H9 (cell line): ENCODE measurements at places on chromosomes 7 and 10. TPM values are rescaled to one million over a fixed set of nuclear protein-coding genes. Genes with fewer than 3 reads are reported as not detected.

The ATOH7 gene
- total RNA-seq = 0.20 and 0.29 TPM in 2 replicates

The MINDY4 gene
- 2.6 and 3.1 TPM in 2 replicates for total RNA-seq

The XRCC2 gene
- total RNA-seq = 21.1 and 22.8 TPM in 2 replicates

The SUV39H2 gene
- 59.7 and 62.6 TPM in 2 replicates for total RNA-seq

- no peak for DNase-seq
These were observed 126.4 kb upstream of the MDFIC start for GRCh38 chr7:114795475-114795874.

DNA sequence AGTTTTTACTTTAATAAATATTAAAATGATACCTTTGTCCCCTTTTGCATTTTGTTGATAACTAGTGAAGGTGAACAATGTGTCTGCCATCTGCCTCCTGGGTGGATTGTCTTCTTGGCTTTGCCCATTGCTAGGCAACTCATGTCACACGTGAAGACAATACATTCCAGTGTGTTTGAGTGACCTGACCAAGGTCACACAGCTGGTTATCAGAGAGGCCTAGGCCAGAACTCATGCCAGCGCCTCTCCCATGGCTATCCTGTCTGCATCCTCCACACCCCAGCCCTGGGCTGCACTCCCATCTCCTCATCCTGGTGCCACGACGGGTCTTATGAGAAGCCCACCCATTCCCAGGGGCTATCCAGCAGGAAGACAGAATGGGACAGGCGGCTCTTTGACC lies 108.7 kb downstream of the PLCE1 start:
- no peak for DNase-seq

DNA sequence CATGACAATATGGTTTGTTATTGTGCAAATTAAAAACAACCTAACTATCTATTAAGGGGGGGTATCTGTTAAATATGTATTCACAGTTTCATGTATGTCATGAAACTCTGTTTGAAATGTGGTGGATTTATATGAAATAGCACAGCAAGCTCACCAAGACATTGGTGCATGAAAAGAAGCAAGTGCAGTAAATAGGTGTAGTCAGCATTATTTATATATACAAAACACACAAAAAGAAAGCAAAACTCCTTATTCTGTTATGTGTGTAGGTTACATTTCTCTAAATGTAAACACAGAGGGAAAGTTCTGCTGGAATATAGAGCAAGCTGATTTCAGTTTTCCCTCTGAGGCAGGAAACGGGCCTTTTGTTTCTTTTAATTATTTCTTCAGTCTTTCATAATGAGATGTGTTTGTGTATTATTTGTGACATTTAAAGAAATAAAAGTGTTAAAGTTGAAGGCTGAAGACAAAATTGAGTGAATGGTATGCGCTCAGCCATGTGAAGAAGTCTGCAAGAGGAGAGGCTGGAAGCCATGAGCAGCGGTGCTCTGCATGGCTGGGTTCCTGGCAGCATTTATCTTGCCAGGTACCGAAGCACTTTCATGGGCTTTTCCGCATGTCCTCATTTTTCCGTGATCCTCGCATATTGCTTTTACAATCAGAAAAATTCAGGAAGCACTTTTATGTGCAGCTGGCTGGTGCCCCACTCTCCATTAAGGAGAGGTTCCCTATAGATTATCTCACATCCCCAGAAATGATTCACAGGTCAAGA lies 38.5 kb downstream of the GRID1 start:
- DNase-seq = no peak

DNA sequence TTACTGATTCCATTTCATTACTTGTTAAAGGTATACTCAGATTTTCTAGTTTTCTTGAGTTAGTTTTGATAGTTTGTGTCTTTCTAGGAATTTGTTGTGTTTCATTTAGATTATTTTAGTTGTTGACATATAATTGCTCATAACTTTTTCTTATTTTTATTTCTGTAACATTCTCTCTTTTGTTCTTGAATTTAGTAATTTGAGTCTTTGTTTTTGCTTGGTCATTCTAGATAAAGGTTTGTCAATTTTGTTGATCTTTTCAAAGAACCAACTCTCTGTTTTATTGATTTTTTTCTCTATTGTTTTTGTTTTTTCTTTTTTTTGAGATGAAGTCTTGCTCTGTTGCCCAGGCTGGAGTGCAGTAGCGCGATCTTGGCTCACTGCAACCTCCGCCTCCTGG lies 7.2 kb downstream of the EXOC6 start:
- DNase-seq = no peak

DNA sequence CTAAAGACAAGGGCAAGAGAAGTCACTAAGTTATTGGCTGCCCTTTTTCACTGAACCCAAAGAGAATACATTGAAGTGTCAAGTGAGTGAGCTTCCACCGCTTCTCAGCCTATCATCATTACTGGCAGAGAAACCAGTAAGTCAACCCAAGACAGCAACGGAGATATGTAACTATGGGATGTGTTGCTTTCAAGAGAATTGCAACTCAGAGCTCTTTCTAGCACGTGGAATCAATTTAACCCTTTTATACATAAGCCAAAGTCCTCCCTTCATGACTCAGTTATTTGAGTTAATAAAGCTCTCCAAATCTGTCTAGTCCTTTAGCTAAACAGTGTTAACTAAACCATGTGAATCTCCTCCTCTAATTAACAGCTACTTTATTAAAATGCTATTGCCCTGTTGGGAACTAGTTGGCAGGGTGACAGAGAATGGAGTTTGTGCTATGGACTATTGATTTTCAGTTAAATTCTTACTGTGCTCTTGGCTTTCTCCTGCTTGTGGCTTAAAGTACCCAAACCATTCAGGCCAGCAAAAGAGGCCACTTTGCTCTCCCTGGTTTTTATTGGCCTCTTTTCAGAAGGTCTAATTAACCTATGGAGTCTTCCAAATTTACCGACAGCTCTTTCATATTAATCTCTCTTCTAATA lies 287.7 kb downstream of the NRG3 start:
- DNase-seq = no peak

DNA sequence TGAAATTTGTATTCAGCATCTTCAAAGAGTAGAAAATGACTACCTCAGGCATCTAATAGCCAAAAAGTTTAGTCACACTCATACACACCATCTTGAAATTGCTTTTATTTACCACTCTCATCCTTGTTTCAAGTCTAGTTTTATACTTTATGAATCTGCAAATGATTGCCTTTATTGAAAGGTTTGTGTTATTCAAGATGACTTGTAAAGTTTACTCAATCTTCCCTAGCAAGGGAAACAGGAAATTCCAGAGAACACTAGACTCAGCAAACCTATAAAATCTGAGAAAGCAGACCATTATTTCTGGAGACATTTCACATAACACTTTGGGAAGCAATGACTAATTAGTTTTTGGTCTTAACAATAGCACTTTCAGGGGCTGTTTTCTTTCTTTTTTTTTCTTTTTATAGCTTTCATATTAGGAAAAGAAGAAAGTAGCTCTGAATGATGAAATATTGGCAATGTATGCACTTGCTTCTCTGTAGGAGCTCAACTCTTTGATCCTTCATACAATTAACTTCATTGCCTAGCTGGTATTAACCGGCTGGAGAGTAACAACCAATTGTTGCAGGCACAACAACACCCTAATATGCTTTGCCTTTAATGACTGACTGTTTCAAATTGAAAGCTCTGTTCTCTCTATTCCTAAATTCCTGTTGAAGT lies 68.9 kb upstream of the HDAC9 start:
- no peak for DNase-seq

GRCh38 chr10:29946953-29947700 lies 112.3 kb downstream of the JCAD start:
- no peak for DNase-seq

GRCh38 chr7:148567524-148567923 lies 23.0 kb upstream of the C7orf33 start:
- DNase-seq = no peak

GRCh38 chr7:22442187-22442881 lies 57.7 kb downstream of the STEAP1B start:
- DNase-seq = no peak

- no peak for DNase-seq
These were observed 10.9 kb downstream of the PRKAG2 start for GRCh38 chr7:151866028-151866427.

GRCh38 chr10:69757553-69758309 lies 44.0 kb upstream of the COL13A1 start:
- DNase-seq = no peak

DNA sequence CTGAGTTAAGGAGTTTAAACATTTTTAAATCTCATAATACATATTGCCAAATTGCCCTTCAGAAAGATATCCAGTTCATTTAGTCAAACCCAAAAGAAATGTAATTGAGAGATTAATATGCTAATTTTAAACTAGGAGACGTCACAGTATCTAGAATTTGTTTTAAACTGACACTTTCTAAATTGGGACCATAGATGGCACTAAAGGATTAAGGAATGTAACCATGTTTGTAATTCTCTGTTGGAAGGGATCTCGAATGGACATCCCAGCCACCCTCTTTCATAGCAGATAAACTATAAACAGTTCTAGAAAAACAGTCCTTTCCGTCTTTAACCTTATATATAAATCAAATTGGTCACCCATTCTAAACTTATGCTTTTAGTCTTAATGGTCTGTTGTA lies 30.0 kb upstream of the SAMD9L start:
- no peak for DNase-seq

DNA sequence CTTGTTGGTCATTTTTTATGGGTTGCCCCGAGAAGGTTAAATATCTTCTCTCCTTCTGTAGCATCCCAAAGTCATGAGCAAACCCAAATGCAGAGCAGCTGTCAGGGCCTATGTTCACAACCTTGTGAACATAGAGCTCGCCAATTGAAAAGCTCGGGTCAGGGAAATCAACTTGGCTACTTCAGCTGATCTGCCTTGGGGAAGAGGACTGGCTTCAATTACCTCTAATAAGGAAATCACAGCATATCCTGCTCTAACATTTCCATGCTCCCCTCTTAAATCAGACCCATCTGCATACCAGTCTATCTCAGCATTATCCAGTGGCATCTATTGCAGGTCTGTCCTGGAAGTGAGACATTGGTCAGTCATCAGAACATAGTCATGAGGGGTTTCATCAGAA lies 105.6 kb downstream of the ANKRD26 start:
- no peak for DNase-seq

DNA sequence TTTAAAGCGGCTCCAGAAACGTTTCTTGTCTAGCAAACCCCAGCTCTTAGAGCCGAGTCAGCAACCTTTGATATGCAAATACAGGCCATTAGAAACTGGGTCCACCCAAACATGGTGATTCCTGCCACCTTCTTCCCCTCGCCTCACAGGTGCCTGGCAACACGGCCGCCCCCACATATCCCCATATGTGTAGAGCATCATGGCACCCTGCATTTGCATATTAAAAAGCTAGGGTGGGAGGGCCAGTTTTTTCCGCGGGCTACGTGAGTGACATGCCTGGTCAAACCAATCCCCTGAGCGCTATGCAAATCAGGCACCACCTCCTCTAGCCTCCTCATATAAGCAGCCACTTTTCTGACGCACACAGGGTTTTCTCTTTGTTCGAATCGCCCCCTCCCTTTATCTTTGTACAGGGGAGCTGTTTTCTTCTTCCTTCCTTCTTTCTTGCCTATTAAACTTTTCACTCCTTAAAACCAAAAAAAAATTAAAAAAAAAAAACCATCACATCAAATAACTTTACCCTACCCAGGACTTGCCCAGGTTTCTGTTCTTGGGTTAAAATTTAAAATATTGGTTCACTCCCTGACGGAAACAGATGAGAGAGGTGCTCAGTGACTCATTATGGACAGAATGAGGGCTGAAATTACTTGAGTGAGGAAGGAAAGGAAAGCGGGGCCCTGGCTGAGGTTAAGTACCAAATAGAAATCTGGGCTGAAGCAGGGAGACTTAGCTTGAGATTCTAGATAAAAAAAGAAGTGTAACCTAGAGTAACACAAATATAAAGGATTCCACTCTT lies 59.8 kb downstream of the COA1 start:
- DNase-seq = peak; percentile 96

GRCh38 chr10:132677473-132678227 lies 108.3 kb downstream of the NKX6-2 start:
- peak; percentile 14 for DNase-seq

DNA sequence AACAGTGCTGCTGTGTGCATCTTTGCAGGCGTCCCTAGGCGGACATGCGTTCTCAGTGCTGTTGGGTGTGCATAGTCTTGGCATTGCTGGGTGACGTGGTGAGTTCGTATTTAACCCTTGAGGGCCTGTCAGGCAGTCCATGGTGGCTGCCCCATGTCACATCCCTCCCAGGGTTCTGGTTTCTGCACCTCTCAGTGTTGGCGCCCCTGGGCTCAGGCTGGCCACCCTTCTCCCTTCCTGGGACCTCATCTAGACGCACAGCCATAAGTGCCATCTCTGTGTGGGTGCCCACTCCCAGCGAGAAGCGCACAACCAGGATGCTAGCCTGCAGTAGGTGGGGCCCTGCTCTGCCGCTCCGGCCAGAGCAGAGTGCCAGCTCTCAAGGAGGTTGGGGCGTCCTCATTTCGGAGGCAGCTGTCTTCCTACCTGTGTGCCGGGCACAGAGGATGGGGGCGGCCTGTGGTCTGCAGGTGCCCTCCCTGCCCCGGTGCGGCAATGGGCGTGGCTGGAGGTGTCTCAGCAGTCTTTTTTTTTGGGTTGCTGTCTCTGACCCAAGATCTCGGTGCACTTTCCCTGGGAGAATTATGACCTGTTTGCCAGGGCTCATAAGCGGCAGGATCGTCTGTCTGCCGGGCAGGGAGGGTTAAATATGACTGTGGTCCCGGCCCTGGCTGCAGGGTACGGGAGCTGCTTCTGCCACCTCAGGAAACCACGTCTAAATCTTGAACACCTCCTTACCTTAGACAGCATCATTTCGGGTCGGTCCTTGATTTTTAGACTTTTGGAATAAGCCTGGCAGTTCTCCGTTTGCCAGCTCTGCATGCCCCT lies 6.5 kb downstream of the INPP5A start:
- no peak for DNase-seq

DNA sequence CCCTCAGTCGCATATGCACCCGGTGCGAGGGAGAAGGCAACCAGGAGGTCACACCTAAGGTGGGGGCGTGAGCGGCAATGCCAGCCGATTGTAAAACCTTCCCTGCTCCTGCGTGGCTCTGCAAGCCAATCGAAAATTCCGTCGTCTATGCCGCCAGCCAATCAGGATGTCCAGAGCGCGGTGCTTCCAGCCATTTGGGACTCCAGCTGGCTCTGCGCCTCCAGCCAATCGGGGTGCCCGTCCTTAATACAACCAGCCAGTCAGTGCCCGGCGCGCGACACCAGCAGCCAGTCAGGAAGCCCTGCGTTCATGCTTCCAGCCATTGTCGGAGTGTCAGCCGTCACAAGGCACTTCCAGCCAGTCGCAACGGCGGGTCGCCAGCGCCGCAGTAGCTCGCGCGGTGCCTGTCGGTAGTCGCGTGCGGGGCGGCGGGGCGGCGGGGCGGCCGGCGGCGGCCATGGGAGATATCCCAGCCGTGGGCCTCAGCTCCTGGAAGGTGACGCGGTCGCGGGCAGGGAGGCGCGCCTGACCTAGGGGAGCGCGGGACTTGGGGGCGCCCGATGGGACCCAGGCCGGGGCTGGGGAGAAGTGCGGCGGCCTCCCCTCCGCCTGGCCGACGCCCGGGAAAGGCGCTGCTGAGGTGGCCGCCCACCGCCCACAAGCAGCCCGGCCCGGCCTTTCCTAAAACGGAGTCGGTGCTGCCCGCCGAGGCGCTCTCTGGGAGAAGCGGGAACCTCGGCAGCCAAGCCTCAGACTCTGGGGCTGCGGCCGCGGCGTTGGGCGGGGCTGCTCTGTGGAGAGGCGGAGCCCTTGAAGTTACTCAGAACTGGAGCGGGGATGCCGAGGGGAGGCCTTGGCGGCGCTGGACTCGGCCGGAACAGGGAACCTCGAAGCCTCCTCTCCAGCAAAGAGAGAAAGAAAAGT lies at the start of gene AKR1E2:
Gene AKR1E2 (plus strand): TSS at position 340 of the 924 bp plus-strand sequence. CDS start 118 bp downstream, at position 458.
- DNase-seq = peak; percentile 92

- DNase-seq = peak; percentile 81
These were observed 551.7 kb downstream of the GRM8 start for GRCh38 chr7:126700807-126701604.
